Activated CD4-positive, alpha-beta T cell treated with anti-CD3 and anti-CD28 coated beads for 48 hours (primary cell): ENCODE measurements at places on chromosomes 12 and 14.

- DNase-seq = no peak
These were observed 69.0 kb downstream of the PPM1H start for GRCh38 chr12:62865937-62866336.

GRCh38 chr14:68815298-68816182 is 22.7 kb upstream of the ZFP36L1 start:
- DNase-seq = no peak

- DNase-seq = peak; percentile 31
These were observed 173.4 kb upstream of the ATP2B1 start for GRCh38 chr12:89882050-89882449.

GRCh38 chr14:68076451-68076850 is 256.9 kb downstream of the RAD51B start:
- DNase-seq = no peak

DNA sequence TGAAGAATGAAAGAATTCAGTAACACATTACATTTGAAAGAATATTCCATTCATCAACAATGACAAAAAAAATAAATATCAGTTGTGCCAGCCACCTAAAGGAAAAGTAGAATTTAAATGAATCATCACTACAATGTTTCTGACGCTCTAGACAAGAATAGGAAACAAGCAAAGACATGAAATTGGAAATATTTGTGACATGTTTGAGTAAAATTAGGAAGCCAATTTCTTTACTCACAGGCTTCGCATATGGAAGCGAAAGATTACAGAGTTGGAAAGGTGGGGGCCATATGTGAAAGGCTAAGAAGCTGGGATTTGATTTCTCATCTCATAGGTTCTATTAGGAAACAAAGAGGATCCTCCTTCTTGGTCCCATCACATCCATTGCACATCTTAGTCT is 279.0 kb downstream of the IPO8 start:
- no peak for DNase-seq

DNA sequence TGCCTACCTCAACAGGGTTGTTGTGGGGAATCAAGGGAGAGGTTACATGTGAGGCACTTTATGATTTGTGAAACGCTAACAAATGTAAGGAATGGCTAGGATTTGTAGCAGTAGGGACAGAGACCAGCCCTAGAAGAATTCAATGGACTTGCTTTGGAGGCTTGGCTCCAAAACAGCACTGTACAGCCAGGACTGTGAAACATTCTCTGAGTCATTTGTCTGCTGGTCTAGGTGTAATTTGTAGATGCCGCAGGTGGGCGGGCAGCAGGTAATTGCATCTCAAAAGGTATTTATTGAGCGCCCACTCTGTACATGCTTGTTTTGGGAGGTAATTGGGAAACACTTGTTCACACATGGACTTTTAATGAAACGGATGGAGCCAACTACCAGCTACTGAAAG is 11.4 kb downstream of the SLC7A8 start:
- no peak for DNase-seq

DNA sequence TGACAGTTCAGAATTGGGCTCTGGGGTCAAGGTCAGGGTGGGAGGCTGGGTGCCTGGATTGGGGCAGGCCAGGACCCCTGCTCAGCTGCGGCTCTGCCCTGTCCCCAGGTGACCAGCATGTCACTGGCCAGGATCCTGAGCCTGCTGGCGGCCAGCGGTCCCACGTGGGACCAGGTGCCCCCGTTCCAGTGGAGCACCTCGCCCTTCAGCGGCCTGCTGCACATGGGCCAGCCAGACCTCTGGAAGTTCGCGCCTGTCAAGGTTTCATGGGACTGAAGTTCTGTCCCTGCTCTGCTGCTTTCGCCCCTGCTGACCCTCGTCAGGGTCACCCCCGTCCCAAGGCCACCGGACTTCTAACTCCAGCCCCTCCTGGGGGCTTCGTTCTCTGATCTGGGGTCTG is 15.3 kb downstream of the SDS start:
- no peak for DNase-seq

DNA sequence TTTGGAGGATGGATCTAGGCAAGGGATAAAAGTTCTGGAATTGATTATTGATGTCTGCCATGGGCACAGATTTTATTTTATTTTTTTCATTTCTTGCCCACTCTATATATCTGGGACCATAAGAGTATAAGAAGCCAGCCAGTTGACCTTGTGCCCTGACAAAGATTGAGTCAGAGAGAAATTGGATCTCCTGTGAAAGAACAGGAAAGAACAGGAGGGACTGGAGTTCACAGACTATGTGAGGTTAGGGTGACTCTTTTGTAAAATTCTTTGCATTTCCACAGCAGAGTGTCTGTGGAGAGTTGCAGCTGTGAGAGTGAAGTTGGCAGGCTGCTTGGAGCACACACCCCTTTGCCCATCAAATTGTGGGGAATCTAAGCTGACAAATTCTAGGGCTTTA is 358.4 kb upstream of the TBX3 start:
- no peak for DNase-seq

- no peak for DNase-seq
These were observed 29.7 kb downstream of the PLEKHG3 start for GRCh38 chr14:64733899-64734298.

GRCh38 chr12:130952171-130952954 is 1.3 kb upstream of the ADGRD1 start:
- no peak for DNase-seq

DNA sequence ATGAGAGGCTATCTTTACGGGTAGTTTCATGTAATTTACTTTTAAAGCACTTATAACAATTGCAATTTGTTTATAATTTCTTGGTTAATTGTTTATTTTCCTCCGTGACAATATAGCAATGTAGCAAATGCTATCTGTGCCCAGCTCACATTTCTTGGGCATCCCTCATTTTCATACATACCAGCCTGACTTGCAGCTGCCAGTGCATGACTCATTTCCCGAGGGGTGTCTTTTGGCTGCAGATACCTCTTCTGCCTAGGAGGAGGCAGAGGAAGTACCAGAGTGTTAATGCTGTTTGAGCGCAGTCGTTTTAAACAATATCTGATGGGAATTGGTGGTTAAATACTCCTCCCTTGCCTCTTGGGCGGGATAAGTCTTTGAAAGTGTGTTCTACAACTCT is 104.2 kb upstream of the ABCD2 start:
- DNase-seq = no peak

- DNase-seq = peak; percentile 81
These were observed 90.3 kb downstream of the C12orf75 start for GRCh38 chr12:105420659-105421240.

GRCh38 chr14:104797115-104798044 is 1.8 kb upstream of the AKT1 start:
- DNase-seq = no peak

DNA sequence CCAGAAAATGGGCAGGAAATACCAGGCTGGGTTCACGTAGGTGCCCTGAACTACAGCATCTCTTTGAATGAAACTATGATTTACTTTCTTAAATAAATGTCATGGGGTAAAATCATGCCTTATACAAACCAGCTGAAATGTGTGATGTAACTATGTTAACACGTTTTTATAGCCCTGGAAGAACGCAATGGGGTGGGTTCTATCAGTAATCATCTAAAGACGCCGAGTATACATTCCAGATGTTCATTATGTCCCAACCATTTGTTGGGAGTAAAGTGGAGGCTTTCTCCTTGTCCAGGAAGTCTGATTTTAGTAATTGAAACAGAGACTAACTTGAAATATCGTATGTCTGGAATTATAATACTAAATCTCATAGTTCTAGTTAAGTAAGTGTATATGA is 16.2 kb upstream of the IGF1 start:
- no peak for DNase-seq

DNA sequence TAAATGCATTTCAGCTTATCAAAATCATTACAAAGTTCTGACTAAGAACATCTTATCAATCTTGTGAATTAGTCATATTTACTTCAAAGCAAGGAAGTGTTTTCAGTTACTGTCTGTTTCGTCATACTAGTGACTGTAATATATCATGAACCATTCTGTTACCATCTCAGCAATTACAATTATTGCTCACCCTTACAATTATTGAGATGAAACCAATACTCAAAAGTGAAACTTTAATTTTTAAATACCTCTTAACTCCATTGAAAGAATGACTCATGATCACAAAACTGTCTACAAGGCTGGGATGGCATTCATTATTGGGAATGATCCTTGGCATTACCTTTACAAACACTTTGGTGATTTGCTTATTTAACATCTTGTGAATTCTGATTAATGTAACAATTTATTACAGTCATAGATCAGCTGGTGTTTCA is 90.3 kb downstream of the RPS6KA5 start:
- no peak for DNase-seq

GRCh38 chr12:109137055-109137454 is 20.7 kb downstream of the ACACB start:
- no peak for DNase-seq

DNA sequence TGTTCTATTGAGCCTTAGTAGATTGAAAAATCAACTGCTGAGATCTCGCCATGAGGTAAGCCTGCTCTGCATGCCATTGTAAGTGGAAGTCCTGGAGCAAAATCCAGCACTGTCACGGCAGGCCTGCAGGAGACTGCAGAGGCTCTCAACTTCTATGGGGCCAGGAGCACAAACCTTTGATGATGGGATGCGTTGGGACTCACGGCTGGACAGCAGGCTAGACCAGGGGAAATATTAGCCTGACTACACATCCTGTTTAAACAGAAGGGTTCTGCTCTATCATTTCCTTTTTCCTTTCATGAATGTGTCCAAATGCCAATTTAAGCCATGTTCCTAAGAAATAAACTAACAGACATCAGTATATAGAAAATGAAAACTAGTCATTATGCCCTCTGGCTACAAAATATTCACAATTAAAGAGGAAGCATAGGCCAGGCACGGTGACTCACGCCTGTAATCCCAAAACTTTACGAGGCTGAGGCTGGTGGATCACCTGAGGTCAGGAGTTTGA is 33.9 kb upstream of the RASSF8 start:
- DNase-seq = no peak

- no peak for DNase-seq
These were observed 16.3 kb downstream of the AKAP6 start for GRCh38 chr14:32345311-32345791.

- DNase-seq = no peak
These were observed 10.3 kb upstream of the ITPR2 start for GRCh38 chr12:26843311-26843710.

- DNase-seq = no peak
These were observed 188.3 kb downstream of the GXYLT1 start for GRCh38 chr12:41956353-41956752.

GRCh38 chr12:20641106-20641505 is 54.0 kb upstream of the SLCO1C1 start:
- no peak for DNase-seq

DNA sequence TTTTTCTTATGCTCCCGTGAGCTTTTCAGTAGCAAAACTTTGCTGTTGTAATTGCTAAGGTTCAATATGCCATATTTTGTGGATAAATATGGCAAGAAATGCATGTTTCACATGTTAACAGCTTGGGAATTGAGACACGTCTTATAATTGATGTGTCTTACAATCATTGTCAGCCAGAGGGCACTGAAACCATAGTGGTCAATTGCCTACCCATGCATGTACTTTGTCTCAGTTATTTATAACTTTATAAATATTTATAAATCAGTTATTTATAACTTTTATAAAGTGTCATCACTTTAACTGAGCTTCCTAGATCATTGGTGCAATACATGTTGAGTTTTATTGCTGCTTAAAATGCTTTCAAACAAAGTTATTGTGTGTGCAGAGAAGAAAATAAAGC is 82.0 kb downstream of the CATSPERB start:
- peak; percentile 13 for DNase-seq

DNA sequence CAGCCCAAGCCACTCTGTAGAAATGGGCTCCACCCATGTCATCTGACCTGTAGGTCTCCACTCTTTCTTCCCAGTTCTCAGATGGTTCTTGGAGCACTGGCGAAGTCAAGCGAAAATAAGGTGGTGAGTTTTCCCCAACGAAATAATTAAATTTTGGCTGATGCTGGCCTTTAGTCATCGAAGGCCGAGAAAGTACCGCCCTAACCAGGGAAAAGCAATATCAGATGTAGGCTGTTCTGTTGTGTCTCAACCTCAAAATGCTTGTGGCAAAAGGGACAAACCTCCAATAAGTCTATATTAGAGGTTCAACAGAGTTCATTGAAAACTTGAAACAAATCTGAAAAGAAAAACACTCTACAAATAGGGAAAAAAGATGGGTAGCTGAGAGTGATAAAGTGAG is 48.6 kb upstream of the BCAT1 start:
- no peak for DNase-seq

- DNase-seq = no peak
These were observed 14.7 kb upstream of the GNPNAT1 start for GRCh38 chr14:52806115-52806514.

GRCh38 chr12:26157001-26157400 is 32.2 kb upstream of the BHLHE41 start:
- no peak for DNase-seq

DNA sequence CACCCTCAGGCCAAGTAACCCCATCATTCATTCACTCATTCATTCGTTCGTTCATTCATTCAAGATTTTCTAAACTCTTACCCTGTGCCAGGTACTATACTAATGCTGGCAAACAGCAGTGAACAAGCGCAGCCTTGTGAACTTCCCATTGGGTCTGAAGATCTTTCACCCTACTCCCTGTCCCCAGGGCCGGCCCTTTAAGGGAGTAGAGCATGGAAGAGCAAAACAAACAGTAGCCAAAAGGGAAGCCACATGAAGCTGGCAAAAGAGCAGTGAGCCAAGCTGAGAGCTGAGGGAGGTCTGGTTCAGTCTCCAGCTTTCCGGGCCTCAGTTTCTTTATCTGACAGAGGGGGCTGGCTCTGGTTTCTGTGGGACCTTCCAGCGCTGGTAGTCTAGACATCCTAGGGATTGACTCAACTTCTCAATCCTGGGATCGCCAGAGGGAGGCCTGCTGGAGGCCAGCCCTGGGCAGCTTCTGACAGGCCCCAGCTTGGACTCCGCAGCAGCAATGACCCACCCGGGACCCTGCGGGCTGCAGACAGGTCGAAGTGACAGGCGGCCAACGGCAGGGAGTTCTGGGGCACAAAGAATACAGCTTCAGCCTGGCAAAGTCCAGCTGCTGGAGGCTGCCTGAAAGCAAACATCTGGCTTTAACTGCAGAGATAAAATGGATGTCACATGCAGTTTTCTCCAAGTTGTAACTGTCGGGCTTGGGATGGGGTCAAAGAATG is 27.1 kb downstream of the ACTN1 start:
- no peak for DNase-seq

DNA sequence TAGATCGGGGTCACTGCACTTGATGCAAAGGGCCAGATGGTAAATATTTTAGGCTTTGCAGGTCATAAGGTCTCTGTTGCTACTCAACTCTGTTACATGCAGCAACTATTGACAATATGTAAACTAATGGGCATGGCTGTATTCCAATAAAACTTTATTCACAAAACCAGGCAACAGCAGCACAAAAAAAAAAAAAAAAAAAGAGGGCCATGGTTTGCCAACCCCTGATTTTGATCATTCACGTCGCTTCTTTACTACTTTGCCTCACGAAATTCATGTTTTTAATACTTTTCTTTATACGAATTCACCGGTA is 152.9 kb downstream of the RBM19 start:
- no peak for DNase-seq
